Activated CD4-positive, CD25-positive, alpha-beta regulatory T cell treated with anti-CD3 and anti-CD28 coated beads, Interleukin-2, amount 50 U/mL, for 16 hours (primary cell): ENCODE measurements at places on chromosomes 7 and 10.

DNA sequence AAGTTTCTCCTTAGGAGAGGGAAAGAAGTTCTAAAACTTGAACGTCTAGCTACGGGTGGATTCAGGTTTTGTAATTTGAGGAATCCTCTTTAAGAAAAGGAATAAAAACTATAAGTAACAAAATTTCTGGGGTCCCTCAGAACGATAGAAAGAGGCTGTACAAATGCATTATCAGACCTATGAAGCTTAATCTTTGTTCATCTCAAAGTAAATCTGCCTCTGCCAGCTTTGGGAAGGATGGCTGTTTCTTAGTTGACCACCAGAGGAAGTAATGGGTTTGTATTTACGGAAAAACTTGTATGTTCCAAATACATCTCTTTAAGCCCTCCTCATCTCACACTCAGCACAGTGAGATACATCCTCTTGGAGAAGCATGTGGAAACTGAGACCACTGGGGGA, 864 bp downstream of the PSTK start:
- DNase-seq: no peak

GRCh38 chr7:133977409-133978274, 149.5 kb upstream of the LRGUK start:
- no peak for DNase-seq

DNA sequence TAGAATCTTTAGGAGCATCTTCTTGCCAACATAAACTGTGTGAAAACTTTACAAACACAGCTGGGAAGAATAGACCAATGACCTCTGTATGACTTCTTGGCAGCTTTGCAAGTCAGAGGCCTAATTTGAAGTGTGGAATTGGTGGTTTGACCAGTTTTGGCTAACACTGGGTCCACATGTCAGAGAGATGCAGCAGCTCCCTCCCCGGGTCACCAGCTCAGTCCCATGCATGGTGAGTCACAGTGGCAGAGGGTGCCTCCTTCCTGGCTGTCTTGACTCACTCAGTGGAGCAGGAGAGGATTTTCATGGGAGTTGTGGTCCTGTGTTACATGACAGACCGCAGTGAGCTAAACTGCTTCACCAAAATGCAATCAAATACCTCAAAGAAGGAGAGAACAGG, 8.2 kb upstream of the STARD3NL start:
- no peak for DNase-seq

DNA sequence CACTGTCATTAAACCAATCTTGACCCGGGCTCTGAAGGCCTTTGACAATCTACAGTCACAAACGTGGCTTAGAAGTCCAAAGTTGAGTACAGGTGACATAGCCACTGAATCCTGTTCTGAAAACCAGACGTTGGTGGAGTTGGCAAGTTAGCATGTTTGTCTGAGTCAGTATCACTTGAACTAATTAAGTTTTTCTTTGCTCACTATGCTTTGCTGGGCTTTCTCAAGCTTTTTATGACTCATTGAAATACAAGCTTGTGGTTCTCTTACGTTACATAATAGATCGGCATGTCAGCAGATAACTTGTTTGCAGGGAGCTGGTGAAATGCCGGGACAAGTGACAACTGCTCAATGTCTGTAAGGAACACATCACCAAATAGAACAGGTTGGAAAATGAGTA, 53.8 kb downstream of the ARL5B start:
- DNase-seq: no peak

DNA sequence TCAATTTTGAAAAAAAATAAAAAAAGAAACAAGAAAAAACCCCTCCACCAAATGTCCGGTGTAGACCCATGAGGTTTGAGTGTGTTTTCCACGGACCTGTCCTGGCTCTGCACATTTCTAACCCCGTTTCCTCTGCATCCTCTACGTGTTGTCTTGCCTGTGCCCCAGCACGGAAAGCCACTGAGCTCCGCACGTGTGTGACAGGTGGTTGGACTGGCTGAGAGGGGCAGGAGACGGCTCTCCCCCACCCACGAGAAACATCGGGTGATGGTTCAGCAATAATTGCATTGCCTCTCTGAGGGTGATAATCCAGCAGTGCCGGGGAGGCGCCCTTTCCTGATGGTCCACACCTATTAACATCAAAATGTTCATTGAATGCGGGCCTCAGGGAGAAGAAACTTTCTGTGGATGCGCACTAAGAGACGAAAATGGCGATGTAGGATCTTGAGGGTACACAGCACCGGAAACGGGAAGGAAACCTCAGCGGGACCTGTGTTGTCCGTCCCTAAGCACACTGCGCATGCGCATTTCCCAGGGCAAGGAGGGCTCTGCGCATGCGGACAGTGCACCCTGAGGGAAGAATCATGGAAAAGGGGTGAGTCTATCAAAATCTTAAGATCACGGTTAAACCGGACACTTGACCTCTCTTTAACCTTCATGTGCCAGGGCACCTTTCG, 470.1 kb upstream of the ADARB2 start:
- no peak for DNase-seq

DNA sequence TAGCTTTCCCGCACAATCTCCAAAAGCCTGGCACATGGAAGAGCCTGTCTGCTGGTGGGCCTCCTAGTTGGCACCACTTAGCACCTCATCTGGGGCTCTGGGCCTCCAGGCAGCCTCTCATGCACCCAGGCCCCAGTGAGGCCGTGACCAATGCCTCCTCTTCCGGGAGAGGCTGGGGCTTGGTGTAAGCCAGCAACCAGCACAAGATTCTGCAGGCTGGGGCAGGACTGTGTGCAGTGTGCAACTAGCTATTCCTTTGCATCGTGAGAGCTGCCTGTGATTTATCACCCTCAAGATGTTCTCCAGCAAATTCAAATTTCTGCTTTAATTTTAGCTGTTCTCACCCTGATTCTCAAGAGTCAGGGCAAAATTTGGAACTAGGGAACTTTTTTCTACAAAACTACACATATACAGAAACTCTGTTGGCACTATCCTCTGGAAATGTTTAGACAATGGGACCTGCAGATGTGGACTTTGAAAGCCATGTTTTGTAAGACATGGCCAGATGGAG, 603.7 kb upstream of the MKI67 start:
- DNase-seq: no peak

GRCh38 chr7:1239803-1240516, 7.3 kb downstream of the UNCX start:
- DNase-seq: no peak

DNA sequence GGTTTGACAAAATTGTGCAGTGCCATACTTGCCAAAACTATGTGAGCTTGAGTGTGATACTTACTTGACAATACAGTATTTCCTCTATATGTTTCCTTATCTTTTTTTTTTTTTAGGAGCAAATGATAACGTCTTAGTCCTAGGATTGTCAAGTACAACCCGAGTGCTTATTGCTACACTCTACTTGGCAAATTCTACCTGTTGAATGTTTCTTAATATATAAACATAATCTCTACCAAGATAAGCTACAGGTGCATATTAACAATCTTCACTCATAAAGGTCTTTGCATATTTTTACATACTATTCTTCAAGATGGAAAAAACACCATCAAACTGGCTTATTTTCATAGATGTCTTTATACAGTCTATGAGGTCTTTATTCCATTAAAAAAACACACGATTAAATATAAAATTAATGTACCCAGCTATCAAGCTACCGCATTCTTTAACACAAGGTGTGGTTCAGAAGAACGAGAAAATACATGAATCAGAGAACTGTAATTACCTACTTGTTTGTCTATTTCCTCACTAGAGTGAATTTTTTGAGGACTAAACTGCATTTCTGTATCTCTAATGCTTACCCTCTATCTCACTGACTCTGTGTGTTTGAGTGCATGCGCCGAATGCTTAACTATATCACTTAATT, 76.1 kb upstream of the PDSS1 start:
- DNase-seq: no peak

GRCh38 chr7:55052081-55052480, 33.3 kb downstream of the EGFR start:
- no peak for DNase-seq

GRCh38 chr10:125849448-125849847, 26.1 kb downstream of the BCCIP start:
- DNase-seq: no peak

DNA sequence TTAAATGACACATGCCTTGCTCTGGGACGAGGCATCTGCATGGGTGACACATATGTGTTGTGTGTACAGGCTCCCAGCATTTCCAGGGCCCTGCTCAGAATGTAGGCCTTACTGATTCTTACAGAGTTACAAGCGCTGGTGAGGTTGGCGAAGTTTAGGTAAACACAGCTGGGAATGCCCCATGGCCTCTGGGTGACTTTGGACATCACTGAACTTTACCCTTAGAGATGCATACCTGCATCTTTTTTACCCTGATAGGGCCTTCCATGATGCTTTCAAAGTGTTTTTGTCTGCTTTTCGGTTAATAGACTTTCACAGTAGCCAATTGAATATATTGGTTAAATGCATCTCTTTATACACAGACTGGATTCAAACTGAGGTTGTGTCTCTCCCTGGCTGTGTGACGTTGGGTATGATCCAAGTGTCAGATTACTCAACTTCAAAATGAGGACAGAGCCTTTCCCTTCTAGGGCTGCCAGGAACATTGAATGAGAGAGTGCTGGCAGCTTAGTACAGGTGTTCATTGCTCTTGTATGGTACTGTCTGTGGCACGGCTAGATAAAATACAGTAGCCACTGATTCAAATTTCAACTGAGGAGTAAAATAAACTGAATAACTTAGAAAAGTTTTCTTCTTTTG, 29.5 kb downstream of the EGFR start:
- no peak for DNase-seq

- DNase-seq: no peak
Measured at GRCh38 chr10:124963866-124964720, 22.2 kb downstream of the ZRANB1 start.

GRCh38 chr7:2049111-2049781, 183.5 kb downstream of the MAD1L1 start:
- no peak for DNase-seq

DNA sequence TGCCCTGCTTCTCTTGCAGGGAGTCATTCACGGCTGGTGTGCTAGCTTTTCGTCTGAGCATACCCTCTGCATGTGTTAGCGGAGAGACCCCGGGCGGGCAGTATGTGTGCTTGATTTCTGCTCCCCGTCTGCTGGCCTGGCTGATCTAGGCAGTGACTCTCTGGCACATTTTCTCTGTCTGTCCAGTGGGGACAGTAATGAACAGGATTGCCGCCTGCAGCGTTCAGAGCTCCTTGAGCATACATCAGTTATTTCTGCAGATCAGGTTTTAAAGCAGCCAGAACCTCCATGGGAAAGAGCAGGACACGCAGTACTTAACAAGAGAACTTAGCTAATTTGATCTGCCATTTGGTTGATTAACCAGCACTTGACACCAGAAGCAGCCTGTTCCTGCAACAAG, 242.5 kb downstream of the CELF2 start:
- DNase-seq: no peak

GRCh38 chr7:127824682-127825081, 172.7 kb downstream of the SND1 start:
- no peak for DNase-seq

DNA sequence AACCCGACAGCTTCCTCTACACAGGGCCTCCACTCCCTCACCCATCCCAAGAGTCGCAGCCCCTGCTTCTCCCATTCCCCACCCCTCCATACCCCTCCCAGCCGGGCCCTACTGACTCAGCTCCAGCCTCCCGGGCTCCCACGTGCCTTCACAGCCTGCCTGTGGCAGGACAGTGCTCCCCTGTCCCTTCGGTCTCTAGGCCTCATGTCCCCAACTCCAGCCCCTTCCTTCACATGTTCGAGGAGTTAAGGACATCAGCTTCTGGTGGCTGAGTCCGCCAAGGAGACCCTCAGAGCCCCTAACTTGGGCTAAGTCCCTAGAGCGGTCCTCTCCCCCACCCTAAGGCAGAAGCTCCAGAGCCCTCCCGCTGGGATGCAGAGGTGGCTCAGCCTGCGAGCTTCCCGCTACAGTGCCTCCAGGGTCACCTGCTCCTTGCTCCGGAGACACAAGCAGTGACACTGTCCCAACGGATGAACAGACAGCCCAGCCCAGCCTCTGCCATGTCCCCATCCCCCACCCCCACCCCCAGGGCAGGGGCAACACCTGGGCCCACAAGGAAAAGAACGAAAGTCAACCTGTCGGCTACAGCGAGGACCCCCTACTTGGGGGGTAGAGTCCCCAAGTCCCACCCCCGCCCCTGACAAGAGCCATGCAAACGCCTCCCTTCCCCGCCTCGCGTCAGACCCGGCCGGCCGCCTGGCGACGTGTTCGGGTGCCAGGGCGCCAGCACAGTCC, 716 bp downstream of the SMARCD3 start:
- no peak for DNase-seq

- no peak for DNase-seq
Measured at GRCh38 chr10:125217990-125218675, 57.8 kb upstream of the CTBP2 start.

DNA sequence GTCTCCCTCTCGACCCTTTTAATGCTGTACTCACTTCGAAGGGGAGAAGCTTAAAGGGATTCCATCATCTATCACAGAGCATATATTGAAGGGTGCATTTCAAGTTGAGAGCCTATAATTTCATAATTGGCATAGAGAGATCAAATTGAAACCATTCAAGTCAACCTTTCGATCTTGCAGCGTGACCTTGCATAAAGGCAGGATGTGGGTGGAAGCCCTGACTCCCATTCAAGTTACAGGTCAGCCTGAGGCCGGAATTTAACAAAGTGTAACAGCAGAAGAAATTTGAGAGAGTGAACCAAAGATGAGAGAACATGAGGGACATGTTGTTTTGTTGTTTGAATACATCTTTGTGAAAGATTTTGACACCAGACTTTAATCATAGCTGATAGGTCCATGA, 195.3 kb upstream of the TPK1 start:
- no peak for DNase-seq

DNA sequence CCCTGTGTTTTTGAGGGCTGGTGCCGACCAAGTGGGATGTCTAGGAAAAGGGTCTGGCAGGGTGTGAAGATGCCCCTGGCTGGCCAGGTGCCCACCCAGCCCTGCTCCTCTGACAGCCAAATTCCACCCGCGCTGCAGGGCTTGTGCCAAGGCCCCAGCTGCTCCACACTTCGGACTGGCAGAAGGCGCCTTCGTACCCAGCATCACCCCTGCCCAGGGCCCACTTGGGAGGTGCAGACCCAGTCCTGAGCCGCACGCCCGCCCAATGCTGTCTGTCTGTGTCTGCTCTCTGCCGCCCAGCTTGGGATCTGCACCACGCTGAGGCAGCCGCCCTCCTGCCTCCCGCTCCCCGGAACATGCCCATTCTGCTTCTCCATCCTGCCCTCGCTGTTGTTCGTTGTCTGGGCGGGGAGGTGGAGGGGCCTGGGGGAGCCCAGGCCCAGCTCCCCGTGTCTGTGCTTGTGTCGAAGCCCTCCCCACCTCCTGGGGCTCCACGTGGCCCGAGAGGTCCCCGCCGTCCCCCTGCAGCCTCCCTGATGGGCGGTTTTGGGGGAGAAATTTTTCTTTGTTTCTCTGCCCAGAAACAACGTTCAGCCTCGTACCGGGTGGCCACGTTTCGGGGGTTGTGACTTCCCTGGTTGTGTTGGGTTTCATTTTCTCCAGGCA, 36.9 kb upstream of the PPIF start:
- no peak for DNase-seq

GRCh38 chr10:4677296-4678021, 148.5 kb upstream of the AKR1E2 start:
- DNase-seq: no peak

DNA sequence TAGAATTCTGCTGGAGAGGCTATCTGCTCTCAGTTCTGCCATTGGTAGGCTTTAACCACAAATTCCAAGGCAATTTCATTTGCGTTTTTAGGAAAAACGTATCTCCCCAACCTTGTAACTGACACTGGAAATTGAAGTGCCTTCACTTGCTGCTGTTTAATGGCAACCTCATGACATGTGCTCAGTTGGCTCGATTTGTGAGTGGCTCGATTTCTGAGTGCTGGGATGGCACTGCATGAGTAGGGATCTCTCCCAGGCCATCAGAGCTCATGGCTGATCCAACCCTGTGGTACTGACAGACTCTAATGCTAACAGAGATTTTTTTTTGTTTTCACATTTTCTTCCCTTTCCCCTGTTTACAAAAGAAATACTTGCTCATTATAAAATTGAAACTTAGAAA, 56.0 kb downstream of the SUFU start:
- DNase-seq: no peak
